ENCODE measurements at places on chromosomes 12 and 14.
A peak's percentile ranks its signal among the peaks of the same experiment; 100 is the strongest.

- no peak overlapping the region for H3K27ac ChIP-seq
- no peak for DNase-seq
- no peak overlapping the region for H3K4me3 ChIP-seq
- H3K27me3 ChIP-seq = no peaks in the 10 kb centered on the region
- H3K36me3 ChIP-seq = no peaks in the 10 kb centered on the region
- no peaks in the 10 kb centered on the region for H3K4me1 ChIP-seq
Measured at GRCh38 chr14:101469382-101470247, 91.7 kb upstream of the DIO3 start.

DNA sequence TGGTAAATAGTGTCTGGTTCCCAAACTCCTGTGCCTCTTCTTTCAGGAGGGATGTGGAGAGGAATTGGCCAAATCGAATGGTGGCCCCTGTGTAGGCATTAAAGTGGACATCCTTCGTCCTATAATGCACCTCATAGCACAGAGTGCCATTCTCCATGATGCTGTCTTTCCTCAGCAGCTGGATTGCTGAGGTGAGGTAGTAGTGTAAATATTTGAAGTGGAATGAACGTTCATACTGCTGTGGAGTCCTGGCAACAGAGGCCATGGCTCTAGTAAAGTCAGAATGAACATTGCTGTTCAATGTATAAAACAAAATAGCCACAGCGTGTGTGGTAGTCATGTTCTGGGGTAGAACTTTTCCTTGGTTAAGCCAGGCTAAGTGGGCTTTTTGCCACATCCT, 2.7 kb downstream of the ART4 start:
- H3K36me3 ChIP-seq = no peaks in the 10 kb centered on the region
- no peak overlapping the region for H3K4me3 ChIP-seq
- no peak overlapping the region for H3K27ac ChIP-seq
- H3K4me1 ChIP-seq = peaks cover 59% of the 10 kb centered on the region

- no peaks in the 10 kb centered on the region for H3K4me1 ChIP-seq
- no peak overlapping the region for H3K4me3 ChIP-seq
- no peaks in the 10 kb centered on the region for H3K36me3 ChIP-seq
- peaks cover 16% of the 10 kb centered on the region for H3K27me3 ChIP-seq
- DNase-seq = no peak
- H3K27ac ChIP-seq = no peak overlapping the region
Measured at GRCh38 chr14:51035611-51036192, 59.2 kb downstream of the TRIM9 start.

- H3K4me1 ChIP-seq = no peaks in the 10 kb centered on the region
- no peaks in the 10 kb centered on the region for H3K27me3 ChIP-seq
- no peaks in the 10 kb centered on the region for H3K36me3 ChIP-seq
- DNase-seq = no peak
- H3K4me3 ChIP-seq = no peak overlapping the region
Measured at GRCh38 chr12:27213830-27214787, 30.0 kb upstream of the STK38L start.

- no peaks in the 10 kb centered on the region for H3K27me3 ChIP-seq
- H3K27ac ChIP-seq = peak overlapping the region; percentile 10
- peak; percentile 57 for DNase-seq
- peaks cover 2% of the 10 kb centered on the region for H3K36me3 ChIP-seq
Measured at GRCh38 chr12:11705010-11705409, 55.5 kb downstream of the ETV6 start.
